Dermis microvascular lymphatic vessel endothelial cell (primary cell): ENCODE measurements at places on chromosomes 3 and 15.

GRCh38 chr15:33988384-33988783, 20.1 kb downstream of the CHRM5 start:
- no peak for DNase-seq

- no peak for DNase-seq
These were observed 20.5 kb upstream of the SELENOT start for GRCh38 chr3:150582620-150583019.

DNA sequence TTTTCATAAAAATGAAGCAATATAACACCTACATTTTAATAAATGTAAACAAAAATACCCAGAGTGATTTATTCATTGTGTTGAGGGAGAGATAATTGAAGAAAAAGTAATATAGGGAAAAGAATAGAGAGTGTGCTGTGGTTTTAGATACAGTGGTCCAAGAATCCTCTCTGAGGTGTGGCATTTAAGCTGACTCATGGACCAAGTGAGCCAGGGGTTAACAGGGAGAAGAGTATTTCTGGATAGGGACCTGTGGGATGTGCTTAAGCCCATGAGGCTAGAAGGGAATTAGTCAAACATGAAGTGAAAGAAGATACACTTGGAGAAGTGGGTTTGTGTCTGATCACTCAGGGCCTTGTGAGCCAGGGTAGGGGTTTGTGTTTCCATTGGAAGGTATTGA, 680.7 kb upstream of the GRM7 start:
- no peak for DNase-seq

GRCh38 chr3:108475220-108475782, 35.1 kb downstream of the MYH15 start:
- DNase-seq = no peak

DNA sequence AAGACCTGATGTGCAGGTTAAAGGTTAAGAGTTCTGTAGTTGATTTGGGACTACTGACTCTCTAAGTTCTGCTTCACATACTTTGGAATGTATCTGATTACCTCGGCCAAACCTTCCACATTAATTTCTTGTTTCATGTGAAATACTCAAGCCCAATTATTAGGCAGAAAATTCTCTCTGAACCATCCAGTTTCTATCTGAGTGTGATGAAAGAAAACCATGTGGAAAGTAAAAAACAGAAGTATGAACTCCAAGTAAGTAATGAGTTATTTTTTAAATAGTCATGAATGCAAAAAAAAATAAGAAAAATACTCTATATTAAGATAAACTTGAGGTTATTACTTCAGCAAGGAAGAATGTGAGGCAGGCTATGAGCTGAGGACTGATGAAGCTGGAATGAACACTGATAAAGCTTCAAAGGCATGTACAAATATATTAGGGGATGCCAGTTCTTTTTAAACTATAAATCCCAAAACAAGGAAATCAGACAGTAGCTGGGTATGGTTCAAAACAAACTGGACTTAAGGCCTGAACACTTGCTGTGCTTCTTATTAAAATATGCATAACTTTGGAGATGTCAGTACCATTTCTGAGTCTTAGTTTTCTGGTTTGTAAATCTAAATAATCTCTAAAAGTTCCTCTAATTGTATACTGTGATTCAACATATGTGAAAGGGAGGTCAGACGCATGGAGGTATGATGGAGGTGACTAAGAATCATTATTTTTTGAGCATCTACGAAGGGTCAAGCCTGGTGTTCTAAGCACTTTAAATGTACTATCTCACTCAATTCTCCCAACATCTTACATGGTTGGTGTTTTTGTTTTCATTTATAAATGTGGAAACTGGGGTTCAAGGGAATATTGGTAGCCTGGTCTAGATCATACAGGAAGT, 59.6 kb downstream of the COL6A6 start:
- no peak for DNase-seq

GRCh38 chr3:125351814-125352456, 23.2 kb downstream of the ZNF148 start:
- no peak for DNase-seq

DNA sequence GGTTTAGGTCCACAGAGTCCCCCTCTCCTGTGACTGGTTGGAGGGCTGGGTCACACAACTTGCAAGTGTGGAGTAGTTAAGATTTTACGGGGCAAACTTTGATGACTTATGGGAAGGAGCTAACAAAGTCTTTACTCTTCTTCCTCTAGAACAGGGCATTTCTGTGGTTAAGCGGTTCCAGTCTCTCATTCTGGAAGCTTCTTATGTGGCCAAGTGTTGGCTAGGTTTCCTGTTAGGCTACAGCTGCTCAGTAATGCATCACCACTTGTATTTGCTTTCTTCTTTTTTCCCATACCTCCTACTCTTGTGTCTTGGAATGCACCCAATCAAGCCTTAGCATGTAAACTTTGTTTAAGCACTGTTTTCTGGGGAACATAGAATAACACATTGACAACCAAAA, 100.6 kb upstream of the PLAAT1 start:
- no peak for DNase-seq

- DNase-seq = no peak
These were observed 37.2 kb downstream of the WHAMM start for GRCh38 chr15:82846621-82847020.

- DNase-seq = no peak
These were observed 573 bp upstream of the DIS3L start for GRCh38 chr15:66292571-66293418.

GRCh38 chr3:29639578-29640290, 358.9 kb downstream of the RBMS3 start:
- no peak for DNase-seq

DNA sequence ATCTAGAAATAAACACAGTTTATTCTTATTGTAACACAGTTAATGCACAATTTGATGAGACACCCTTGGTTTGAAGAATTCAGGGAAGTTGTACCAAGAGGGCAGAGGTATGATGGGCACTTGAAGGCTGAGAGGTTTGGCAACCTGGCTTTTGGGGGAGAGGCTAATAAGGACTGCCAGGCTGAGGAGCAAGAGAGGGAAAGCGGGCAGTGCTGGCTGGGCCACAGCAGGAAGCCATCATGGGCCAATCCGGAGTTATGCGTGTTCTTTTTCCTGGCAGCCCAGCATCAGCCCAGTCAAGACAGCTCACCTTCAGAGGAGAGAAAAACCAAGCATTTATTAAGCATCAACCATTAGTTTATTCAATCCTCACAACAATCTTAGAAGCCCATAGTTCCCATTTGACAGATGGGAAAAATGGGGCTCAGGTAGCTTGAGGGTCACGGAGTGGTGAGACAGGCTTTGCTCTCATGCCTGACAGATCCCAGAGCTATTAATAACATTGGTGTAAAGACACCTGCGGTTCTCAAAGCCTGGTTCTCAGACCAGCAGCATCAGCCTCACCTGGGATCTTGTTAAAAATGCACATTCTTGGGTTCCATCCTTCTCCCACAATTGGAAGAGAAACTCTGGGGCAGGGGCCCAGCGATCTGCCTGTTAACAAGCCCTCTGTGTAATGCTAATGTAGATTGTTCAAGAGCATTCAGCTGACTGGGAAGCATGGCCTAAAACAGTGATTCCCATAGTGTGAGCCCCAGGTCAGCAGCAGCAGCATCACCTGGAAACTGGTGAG, 183.7 kb downstream of the NTRK3 start:
- no peak for DNase-seq

- no peak for DNase-seq
These were observed 67.4 kb downstream of the DTWD1 start for GRCh38 chr15:49688135-49688790.

DNA sequence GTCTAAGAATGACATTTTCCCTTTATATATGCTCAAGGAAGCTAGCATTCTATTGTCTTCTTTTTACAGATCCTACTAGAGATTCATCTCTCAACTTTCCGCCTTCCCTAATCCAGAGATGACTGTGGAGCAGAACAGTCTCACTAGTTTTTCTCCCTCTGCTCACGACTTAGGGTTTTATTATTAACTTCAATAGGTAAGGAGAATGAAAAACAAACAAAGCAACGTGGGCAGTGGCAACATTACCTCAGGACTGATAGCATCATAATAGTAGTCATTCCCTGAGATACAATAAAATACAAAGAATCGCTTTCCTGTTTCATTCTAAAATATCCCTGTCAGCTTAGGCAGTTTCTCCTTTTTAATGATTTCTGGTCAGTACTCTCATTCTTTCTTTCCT, 154.3 kb upstream of the PLAAT1 start:
- DNase-seq = no peak

GRCh38 chr3:176106380-176106779, 1090.9 kb downstream of the TBL1XR1 start:
- no peak for DNase-seq

DNA sequence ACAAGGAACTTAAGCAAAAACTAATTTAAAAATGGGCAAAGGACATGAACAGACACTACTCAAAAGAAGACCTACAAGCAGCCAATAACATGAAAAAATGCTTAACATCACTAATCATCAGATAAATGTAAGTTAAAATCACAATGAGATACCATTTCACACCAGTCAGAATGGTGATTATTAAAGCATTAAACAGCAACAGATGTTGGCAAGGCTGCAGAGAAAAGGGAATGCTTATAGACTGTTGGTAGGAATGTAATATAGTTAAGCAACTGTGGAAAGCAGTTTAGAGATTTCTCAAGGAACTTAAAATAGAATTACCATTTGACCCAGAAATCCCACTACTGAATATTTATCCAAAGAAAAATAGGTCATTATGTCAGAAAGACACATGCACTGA, 482.2 kb downstream of the SQOR start:
- no peak for DNase-seq

- no peak for DNase-seq
These were observed 5.2 kb downstream of the MEIS2 start for GRCh38 chr15:37094915-37095711.

DNA sequence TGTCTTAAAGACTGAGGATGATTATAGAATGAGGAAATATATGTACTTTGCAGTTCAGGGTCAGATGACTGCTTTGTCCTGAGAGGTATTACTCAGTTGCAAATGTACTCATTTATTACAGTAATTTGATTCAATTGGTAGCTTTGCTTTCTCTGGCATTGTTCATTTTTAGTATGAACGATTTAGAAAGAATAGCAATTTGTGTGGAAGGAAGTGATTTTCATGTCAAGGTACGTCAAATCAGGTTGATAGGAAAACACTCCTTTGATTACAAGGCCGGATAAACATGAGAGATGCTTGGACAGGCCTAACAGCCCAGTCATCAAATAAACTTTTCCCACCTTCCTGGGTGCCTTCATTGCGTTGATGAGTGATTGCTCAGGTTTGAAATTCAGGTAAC, 53.8 kb downstream of the UNC13C start:
- DNase-seq = no peak

DNA sequence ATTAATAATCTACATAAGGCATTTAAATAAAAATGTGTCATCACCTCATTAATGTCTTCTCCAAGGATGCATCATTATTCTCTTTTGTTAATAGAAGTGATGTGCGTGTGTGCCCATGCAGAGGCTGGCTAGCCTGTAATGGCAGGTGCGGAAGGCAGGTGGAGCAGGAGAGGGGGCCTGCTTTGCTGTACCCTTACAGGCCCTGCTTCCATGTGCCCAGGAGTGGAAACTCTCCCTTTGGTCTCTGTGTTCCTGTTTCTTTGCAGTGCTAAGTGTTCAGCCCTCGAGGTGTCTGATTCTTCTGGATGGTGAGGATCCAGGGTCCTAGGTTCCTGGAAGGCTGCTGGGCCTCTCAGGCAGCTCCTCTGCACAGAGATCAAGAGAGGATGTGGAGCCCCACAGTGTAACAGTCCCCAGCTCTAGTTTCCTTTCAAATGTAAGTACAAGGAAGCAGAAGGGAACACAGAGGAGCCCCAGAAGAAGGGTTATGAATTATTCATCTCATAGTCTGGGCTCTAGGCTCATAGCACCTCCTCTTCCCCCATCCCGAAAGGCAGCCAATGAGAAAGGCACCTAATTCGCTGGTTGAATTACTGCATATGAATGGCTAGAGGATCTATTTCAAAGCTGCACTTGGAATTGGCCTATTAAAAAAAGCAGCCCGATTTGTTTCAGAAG, 39.2 kb upstream of the AGBL1 start:
- DNase-seq = no peak

GRCh38 chr3:64651741-64652241, 36.0 kb downstream of the ADAMTS9 start:
- no peak for DNase-seq

DNA sequence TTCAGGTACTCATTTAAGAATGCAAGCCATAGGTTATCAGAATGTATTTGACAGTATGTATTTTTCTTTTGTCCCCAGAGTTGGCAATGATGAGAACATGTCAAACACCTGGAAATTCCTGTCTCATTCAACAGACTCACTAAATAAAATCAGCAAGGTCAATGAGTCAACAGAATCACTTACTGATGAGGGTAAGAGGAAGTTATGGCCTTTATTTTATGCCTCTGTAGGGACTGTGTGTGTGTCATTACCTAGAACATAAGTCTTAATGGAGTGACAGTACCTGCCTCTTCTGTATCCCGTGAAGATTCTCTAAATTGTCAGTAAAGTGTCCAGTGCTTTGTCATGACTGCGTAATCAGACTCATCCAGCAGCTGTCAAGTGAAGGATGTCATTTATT, 77.5 kb downstream of the KLHL25 start:
- no peak for DNase-seq

DNA sequence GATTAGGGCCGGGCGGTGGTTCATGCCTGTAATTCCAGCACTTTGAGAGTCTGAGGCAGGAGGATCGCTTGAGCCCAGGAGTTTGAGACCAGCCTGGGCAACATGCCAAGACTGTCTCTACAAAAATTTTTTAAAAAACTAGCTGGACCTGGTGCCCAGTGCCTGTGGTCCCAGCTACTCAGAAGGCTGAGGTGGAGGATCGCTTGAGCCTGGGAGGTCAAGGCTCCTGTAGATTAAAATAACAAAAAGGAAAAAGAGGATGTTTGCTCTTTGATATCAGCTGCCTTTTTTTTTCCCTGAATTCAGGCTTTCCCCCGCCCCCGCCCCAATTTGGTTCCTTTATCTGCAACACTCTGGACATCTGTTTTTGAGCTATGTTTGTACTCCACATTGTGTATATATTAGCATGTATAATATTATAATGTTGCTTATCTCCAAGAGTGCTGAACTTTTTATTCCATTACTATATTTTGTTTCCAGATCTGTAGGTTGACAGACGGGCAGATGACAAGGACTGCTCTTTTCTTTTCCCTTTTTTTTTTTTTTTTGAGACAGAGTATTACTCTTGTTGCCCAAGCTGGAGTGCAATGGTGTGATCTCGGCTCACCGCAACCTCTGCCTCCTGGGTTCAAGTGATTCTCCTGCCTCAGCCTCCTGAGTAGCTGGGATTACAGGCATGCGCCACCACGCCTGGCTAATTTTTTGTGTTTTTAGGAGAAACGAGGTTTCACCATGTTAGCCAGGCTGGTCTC, 4.6 kb downstream of the SNAP23 start:
- DNase-seq = no peak
